NCI-H1048 (cell line): ENCODE measurements at places on chromosomes 3 and 15.

DNA sequence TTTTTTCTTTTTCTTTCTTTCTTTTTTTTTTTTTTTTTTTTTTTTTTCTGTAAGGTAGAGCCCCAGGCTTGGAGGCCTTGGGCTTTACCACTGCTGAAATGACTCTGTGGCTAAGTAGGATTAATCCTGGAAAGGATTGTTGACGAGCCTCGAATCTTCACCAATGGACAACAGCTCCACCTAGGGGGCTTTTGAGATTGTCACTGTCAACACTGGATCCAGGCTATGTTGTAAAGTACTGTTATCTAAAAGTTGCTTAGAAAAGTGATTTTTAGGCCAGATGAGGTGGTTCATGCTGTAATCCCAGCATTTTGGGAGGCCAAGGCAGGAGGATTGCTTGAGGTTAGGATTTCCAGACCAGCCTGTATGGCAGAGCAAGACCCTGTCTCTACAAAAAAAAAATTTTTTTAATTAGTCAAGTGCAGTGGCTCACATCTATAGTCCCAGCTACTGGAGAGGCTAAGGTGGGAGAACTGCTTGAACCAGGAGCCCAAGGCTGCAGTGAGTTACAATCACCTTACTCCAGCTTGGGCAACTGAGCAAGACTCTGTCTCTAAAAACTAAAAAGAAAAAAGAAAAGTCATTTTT is 41.6 kb downstream of the KLHL18 start:
- DNase-seq = no peak

GRCh38 chr3:192855434-192855833 is 62.2 kb downstream of the MB21D2 start:
- no peak for DNase-seq

DNA sequence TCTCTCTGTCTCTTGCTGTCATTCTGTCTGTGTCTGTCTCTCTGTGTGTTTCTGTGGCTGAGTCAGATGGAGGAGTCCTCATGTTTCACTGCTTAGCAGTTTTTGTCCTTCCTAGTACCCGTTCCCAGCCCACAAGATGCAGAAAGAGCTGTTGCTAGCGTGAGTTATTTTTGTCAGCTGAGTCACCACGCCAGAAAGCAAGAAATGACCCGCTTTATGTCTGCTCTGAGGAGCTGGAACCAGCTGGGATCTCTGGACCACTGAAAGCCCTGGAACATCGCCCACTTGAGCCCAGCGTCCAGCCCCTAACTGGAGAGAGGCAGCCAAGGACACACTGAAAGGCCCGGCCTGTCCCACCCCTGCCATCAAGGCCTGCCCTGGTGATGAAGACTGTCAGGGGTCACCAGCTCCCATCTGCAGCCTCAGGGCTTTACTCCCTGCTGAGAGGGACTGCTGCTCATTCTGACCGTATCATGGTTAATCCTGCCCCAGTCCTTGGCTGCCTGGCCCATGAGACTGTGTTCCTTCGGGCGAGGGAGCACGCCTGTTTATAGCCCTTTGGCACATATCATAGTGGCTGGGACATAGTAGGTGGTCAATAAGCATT is 101.7 kb upstream of the TPM1 start:
- DNase-seq = no peak

GRCh38 chr15:39427705-39428104 is 153.2 kb upstream of the THBS1 start:
- no peak for DNase-seq

DNA sequence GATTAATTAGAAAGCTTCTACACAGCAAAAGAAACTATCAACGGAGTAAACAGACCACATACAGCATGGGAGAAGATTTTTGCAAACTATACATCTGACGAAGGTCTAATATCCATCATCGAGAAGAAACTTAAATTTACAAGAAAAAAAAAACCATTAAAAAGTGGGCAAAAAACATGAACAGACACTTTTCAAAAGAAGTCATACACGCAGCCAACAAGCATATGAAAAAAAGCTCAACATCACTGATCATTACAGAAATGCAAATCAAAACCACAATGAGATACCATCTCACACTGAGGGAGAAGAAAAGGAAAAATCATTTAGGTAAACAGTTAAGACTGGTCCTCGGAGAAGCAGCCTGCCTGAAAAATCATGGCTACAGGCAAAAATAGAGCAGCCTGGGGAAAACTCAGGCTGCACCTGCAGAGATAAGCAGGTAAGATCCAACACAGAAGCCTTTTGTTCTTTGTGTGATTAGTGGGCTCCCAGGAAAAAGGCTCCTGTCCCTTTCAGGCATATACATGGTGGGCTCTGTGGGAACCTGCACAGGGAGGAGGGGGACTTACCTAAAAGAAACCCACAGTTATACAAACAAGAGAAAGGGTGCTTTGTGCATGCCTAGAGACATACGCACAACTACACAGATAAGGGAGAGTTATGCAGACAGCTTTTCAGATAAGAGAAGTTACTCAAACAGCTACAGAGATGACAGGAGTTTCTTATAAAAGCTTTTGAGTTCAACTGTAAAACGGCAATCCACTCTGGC is 49.3 kb downstream of the C3orf70 start:
- no peak for DNase-seq

DNA sequence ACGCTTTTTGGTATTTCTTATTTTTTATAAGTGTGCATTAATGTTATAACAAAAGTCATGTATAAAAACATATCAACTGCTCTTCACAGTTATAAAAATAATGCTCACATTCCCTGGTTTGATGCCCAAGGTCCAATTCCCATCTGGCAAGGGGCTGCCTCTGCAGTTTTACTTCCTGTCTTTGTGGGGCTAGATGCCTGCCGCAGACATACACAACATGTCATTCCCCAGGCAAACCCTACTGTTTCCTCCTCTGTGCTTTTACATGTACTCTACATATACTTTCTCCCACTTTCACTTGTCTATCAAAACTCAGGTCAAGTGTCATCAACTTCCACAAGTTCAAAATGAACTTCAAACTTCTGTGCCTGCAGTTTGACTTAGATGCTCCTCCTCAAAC is 60.5 kb upstream of the ETV5 start:
- DNase-seq = no peak

- DNase-seq = no peak
Observed at GRCh38 chr3:13746385-13746784, 133.5 kb downstream of the WNT7A start.

- DNase-seq = no peak
Observed at GRCh38 chr3:102037791-102038190, 188.5 kb downstream of the NFKBIZ start.

DNA sequence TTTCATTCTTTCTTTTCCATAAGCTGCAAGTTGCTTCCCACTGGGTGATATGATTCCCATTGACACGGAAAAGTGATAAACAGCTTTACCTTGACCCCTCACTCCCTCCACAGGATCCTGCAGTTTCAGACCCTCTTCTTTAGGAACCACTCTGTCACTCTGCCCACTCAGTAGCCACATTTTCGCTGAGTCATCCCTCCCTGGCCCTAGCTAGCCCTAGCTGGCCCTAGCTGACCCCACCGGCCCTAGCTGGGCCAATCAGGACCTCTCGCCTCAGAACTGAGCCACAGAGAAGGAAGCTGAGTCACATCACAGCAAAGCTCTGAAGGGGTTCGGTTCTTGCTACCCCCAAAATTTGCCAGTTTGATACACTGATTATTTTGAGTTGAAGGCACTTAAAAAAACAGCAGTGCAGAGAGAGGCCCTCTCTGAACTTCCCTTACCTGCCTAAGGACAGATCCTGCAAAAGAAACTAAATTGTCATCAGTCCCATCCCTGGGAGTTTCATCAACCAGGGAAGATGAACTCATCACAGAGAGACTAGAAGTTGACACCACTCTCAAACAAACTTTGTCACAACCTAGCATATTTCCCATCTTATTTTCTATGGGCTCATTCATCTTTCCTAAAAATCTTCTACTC is 233.5 kb upstream of the PROK2 start:
- DNase-seq = no peak

GRCh38 chr15:36495456-36495991 is 83.9 kb upstream of the CDIN1 start:
- DNase-seq = no peak

- no peak for DNase-seq
Observed at GRCh38 chr3:73572368-73572767, 52.4 kb downstream of the PDZRN3 start.

- DNase-seq = no peak
Observed at GRCh38 chr15:99467853-99468464, 97.8 kb upstream of the MEF2A start.

- no peak for DNase-seq
Observed at GRCh38 chr3:71484047-71484446, 99.5 kb downstream of the FOXP1 start.

- DNase-seq = peak; percentile 39
Observed at GRCh38 chr3:175149675-175150074, 290.5 kb downstream of the NAALADL2 start.

GRCh38 chr3:33317963-33318709 is 40.9 kb downstream of the FBXL2 start:
- DNase-seq = no peak

GRCh38 chr3:40741729-40742128 is 217.0 kb downstream of the ZNF621 start:
- no peak for DNase-seq

GRCh38 chr15:66821307-66821706 is 119.3 kb downstream of the SMAD6 start:
- no peak for DNase-seq

DNA sequence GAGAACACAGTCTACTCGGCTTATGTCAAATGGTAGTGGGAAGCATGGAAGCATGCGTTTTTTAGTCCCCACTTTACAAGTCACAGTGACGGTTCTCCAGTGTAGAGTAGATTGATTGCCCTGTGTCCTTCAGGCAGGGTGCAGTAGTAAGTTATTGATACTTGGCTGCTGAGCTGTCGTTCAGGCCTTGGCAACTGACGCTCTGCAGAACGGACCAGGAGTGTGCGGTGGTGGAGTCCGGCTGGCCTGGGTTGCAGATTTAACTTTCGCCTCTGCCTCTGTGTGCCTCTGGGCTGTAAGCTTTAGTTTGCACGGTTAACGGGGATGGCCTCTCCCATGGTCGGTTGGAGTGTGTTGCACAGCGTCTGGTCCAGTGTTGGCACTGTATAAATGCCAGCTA is 58.6 kb downstream of the IGF1R start:
- DNase-seq = no peak

GRCh38 chr3:145849115-145849514 is 311.9 kb downstream of the PLOD2 start:
- no peak for DNase-seq
